Glutamatergic neuron (in vitro differentiated cells): ENCODE measurements at places on chromosomes 3 and 15. TPM values are rescaled to one million over a fixed set of nuclear protein-coding genes. Genes with fewer than 3 reads are reported as not detected.

- DNase-seq = no peak
- no peak overlapping the region for H3K4me3 ChIP-seq
- no peaks in the 10 kb centered on the region for H3K27me3 ChIP-seq
Measured at GRCh38 chr15:72585476-72586058, 68.9 kb upstream of the GOLGA6B start.

DNA sequence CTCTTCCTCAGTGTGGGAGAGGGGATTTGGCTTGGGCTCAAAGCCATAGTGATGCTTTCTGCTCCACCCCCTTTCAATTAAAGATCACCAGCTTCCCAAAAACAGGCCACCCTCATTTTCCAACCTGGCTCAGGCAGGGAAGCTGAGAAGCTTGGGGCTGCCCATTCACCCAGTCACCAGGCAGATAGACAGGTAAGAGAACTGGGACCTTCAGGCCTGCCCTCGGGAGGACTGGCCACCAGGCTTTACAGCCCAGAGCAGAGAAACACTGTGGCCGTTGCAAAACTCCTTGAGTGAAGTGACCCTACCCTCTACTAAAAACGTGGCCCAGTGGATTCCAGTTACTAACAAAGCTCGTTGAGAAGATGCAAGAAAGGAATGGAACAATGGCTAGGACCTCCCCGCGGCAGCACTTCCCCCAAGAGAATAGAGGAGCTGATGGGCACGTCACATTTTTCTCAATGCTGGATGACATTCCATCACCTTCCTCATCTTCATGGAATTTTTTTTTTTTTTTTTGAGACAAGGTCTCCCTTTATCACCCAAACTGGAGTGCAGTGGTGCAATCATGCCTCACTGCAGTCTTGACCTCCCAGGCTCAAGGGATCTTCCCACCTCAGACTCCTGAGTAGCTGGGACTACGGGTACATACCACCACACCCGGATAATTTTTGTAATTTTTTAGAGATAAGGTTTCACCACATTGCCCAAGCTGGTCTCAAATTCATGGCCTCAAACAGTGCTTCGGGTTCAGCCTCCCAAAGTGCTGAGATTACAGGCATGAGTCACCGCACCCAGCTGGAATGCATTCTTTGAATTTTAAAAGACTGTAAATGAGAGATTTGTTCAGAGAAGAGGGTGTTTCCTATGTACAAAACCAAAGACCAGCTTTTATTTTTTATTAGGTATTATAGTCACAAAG is 37.9 kb downstream of the LIPC start:
- H3K36me3 ChIP-seq = no peaks in the 10 kb centered on the region
- peaks cover 2% of the 10 kb centered on the region for H3K27me3 ChIP-seq
- no peak for DNase-seq
- no peak overlapping the region for H3K4me3 ChIP-seq
- H3K4me1 ChIP-seq = no peaks in the 10 kb centered on the region
- no peak overlapping the region for H3K27ac ChIP-seq

Gene CFAP91
- total RNA-seq = 0.59 TPM

DNA sequence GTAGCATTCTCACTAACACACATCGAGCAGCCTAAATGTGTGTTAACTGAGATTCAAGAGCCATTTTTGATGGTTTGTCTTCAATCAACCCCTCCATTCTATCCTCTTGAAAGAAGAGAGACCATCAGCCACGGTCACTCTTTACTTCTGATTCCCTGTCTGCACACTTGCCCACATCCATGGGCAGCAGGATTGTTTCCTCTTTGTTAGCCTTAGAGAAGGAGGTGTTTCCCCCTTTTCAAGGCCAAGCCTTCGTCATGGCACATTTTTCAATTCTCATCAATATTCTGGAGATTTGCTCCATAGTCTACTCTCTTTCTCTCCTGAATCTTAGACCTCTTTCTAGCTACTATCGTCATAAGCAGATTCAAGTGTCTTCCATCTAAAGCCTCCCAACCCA is 522.4 kb upstream of the NAALADL2 start:
- no peaks in the 10 kb centered on the region for H3K27me3 ChIP-seq
- no peak overlapping the region for H3K27ac ChIP-seq
- H3K4me3 ChIP-seq = no peak overlapping the region
- DNase-seq = no peak
- H3K36me3 ChIP-seq = no peaks in the 10 kb centered on the region
- H3K4me1 ChIP-seq = no peaks in the 10 kb centered on the region

Gene PLA2G4F
- not detected for total RNA-seq

GRCh38 chr3:100020876-100021644 is 93.2 kb downstream of the FILIP1L start:
- H3K27ac ChIP-seq = no peak overlapping the region
- peaks cover 2% of the 10 kb centered on the region for H3K4me1 ChIP-seq
- no peaks in the 10 kb centered on the region for H3K36me3 ChIP-seq
- no peak overlapping the region for H3K4me3 ChIP-seq
- no peak for DNase-seq
- H3K27me3 ChIP-seq = no peaks in the 10 kb centered on the region

DNA sequence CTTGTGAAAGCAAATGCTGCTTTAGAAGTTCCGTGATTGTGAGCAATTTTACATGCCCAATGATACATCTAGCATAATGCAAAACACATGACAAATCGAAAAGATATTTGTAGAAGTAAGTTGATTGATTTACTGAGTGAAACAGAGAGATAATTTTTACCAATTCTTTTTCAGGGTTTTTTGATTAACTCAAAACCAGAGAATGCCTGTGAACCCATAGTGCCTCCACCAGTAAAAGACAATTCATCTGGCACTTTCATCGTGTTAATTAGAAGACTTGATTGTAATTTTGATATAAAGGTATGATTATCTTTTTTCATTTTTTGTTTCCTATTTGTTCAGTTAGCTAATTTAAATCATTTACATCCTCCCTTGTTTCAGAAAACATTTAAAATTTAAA is 58.8 kb downstream of the RNF13 start:
- no peak overlapping the region for H3K4me3 ChIP-seq
- H3K27ac ChIP-seq = no peak overlapping the region
- H3K36me3 ChIP-seq = peaks cover 16% of the 10 kb centered on the region
- no peak for DNase-seq
- H3K27me3 ChIP-seq = peaks cover 2% of the 10 kb centered on the region

Gene PARP14
- total RNA-seq = 0.05 TPM

DNA sequence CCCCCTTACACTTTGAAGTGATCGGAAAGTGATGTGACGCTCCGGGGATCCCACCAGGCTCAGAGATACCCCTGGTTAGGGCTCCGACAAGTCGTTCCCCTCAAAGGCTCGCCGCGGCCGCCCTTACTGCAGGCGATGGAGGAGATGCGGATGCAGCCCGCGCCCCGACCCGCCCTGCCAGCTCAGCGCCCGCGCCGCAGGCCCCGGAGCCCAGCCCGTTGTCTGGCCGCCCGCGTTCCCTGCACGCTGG is 228 bp downstream of the GLT8D1 start:
- H3K27me3 ChIP-seq = peaks cover 5% of the 10 kb centered on the region
- peaks cover 6% of the 10 kb centered on the region for H3K4me1 ChIP-seq
- peak overlapping the region; percentile 97 for H3K4me3 ChIP-seq
- peak overlapping the region; percentile 87 for H3K27ac ChIP-seq

DNA sequence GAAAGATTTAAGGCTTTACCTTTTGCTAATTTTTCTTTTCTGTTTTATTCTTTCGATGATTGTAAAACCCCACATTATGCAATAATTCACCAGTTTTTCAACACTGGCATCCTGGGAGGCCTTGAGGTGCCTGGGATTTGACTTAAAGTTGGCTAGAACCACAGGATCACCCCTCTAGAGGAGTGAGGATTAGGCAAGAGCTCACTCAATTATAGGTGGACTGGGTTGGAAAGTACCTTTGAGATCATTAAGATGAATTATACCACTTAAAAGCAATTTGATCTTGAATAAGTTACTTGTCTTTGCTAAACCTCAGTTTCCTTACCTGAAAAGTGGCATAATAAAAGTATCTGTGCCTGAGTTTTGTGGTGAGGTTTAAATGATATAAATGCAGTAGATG is 212.8 kb upstream of the TPRG1 start:
- no peaks in the 10 kb centered on the region for H3K27me3 ChIP-seq
- no peak overlapping the region for H3K27ac ChIP-seq
- H3K4me3 ChIP-seq = no peak overlapping the region
- H3K36me3 ChIP-seq = no peaks in the 10 kb centered on the region
- no peaks in the 10 kb centered on the region for H3K4me1 ChIP-seq
